Upper lobe of right lung (tissue), 1 donor: ENCODE measurements at places on chromosomes 2 and 18. TPM values are rescaled to one million over a fixed set of nuclear protein-coding genes. Genes with fewer than 3 reads are reported as not detected.

DNA sequence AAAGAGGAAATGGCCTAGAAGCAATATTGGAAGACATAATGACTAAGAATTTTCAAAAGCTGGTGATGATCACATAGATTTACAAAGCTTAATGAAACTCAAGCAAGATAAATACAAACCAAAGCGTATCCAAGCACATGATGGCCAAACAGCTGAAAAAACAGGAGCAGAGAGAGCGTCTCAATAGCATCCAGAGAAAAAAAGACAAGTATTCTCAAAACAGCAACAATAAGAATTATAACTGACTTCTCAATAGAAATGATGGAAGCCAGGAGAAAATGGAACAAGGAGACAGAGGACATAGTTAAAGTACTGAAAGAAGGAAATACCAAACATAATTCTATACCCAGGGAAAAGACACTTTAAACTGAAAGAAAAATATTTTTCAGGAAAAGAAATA lies 437.2 kb upstream of the TNP1 start:
- no peak for DNase-seq

- peak; percentile 68 for DNase-seq
Measured at GRCh38 chr18:49476664-49477411, 10.2 kb downstream of the C18orf32 start.

DNA sequence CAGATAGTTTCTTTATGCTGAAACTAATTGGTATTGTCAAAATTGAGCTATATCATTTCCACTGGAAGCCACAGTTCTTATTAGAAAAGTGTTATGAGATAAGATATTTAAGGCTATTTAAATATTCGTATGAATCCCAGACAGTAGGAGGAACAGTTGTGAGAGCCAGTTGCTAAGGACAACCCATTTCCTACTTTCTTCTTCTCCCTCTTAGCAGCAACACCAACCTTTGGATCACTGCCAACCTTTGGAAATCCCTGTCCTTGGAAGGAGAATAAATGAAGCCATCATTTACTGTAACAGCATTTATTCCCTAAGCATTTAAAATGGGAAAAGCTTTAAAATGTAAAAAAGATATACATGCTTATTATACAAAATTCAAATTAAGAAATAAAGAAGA lies 85.8 kb downstream of the PLCL1 start:
- no peak for DNase-seq

DNA sequence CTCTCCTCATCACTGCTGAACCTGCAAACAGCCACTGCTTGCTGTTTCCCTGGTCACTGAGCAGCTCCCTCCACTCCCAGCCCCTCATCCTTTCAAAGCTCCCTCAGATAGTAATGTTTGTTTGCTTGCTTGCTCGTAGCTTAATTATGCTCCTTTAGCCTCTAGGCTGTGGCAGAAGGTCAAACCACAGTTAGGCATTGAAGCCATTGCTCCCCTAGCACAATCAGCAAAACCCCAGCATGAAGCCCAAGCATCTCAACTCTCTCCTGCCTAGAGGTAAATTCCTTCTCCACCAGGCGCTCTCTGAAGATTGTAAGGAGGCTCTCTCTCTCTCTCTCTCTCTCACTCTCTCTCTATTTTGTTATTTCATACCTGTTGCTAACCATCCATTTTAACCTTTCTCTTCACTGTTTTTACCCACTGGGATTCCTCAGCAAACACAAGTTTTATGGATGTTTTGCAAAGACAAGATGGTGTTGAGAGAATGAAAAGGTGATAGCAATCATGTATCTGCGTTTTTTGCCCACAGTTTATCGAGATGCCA lies 135.9 kb upstream of the HNRNPA3 start:
- no peak for DNase-seq

GRCh38 chr2:201854221-201854801 lies 48.0 kb downstream of the CDK15 start:
- no peak for DNase-seq

DNA sequence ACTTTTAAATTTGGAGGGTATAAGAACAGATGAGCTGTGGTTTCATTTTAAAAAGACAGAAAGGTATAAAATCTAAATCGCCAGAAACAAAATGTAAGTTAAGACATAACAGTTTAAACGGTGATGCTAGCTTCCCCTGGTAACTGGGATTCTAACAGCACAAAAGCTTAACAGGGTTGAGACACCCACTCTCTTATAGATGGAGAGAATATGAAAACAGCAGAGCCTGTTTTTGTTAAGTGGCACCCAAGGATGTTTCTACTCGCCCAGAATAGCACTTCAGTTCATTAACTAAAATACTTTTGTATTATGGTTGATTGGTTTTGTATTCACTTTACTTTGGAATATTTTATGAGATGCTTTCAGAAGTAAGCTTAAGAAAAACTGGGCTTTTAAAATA lies 151.9 kb upstream of the RND3 start:
- no peak for DNase-seq

DNA sequence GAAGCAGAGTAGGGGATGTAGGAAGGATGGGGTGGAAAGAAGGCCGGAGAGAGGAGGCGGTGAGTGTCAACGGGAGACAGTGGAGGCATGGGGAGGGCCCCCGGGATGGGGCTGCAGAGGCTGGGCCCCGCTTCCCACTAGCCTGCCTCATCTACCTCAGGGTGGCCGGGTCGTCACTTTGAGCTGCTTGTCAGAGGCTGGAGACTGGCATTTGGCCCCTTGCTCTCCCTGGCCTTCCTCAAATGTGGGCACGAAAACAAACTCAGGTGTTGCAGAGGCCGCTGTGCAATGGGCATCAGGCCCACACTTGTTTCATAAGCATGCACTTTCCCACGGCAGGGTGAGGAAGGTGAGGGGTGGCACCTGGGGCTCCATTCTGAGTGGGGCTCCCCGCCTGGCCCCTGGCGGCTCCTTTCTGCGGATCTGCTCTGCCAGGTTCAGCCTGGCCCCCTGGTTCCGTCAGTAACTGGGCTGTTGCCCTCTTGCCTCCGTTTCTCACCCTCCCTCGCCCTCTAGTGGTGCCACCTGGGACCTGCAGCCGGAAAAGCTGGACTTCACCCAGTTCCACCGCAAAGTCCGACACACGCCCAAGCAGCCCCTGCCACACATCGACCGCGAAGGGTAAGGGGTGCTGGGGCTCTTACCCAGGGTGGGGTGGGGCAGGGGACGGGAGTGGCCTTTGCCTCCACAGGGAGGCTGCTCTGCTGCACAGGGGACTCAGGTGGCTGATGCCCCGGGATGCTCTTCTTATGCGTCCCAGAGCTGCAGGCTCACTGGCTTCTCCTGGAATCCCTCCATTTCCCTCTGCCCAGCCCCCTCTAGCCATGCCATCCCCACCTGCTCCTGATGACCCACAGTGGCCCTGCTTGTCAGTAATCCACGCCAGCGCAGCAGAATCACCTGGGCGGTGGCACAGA lies 125.4 kb downstream of the CTIF start:
- DNase-seq: peak; percentile 87

- DNase-seq: no peak
Measured at GRCh38 chr2:218631837-218632236, 24.1 kb downstream of the PLCD4 start.

DNA sequence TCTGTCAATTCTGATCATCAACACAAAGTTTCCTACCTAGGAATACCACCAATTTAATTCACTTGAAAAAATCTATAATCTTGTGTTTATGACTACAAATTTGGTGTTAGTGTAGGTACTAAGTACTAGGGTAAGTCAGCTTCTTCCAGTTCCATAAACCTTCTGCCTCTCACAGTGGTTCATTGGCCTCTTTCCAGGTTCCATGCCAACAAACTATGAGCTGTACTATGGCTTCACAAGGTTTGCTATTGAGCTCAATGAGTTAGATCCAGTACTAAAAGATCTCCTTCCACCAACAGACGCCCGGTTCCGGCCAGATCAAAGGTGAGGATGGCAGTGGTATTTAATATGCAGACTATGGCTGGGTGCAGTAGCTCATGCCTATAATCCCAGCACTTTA lies 58.8 kb downstream of the PRKRA start:
- DNase-seq: no peak

GRCh38 chr2:20205915-20206524 lies 18.9 kb downstream of the SDC1 start:
- peak; percentile 90 for DNase-seq

DNA sequence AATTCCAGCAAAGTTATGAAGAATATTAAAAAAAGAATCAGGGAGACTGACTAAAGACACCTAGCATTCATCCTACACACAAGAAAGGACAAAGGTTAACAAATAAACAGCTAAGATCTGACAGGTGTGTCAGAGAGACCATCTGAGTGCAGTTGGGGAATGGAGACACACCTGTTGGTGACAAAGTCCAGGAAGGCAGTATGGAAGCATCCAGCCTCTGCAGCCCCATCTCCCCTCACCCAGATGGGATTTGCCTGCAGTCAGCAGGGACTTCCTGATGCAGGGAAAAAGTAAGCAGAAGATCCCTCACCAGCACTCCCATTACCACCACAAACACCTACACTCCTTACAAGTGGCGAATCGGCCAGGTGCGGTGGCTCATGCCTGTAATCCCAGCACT lies 37.9 kb downstream of the USP34 start:
- no peak for DNase-seq

GRCh38 chr18:6811816-6812215 lies 82.3 kb downstream of the ARHGAP28 start:
- DNase-seq: no peak

DNA sequence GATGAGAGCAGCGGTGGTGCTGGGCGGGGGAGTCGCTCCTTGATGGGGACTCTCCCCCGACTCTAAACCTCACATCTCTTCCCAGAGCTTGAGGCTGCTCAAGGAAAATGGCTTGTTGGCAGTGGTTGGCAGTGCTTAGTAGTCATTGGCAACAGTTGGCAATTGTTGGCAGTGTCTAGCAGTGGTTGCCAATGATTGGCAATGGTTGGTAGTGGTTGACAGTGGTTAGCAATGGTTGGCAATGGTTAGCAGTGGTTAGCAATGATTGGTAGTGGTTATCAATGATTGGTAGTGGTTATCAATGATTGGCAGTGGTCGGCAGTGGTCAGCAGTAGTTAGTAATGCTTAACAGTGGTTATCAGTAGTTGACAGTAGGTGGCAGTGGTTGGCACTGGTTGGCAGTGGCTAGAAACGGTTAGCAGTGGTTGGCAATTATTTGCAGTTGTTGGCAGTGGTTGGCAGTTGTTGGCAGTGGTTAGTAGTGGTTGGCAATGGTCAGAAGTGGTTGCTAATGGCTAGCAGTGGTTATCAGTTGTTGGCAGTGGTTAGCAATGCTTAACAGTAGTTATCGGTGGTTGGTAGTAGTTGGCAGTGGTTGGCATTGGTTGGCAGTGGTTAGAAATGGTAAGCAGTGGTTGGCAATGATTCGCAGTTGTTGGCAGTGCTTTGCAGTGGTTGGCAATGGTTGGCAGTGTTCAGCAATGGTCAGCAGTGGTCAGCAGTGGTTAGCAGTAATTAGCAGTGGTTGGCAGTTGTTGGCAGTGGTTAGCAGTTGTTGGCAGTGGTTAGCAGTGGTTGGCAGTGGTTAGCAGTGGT lies 85.4 kb upstream of the OTOS start:
- DNase-seq: no peak

- no peak for DNase-seq
Measured at GRCh38 chr2:200253639-200254038, 52.9 kb upstream of the SPATS2L start.

- no peak for DNase-seq
Measured at GRCh38 chr2:122100346-122100745, 344.9 kb downstream of the TSN start.

- DNase-seq: no peak
Measured at GRCh38 chr2:200274116-200275075, 32.1 kb upstream of the SPATS2L start.

GRCh38 chr2:12087671-12088380 lies 341.4 kb downstream of the LPIN1 start:
- DNase-seq: no peak

GRCh38 chr2:120396861-120397811 lies 51.2 kb downstream of the INHBB start:
- DNase-seq: no peak

- DNase-seq: peak; percentile 80
Measured at GRCh38 chr2:60549238-60549927, 4.1 kb downstream of the BCL11A start.

- no peak for DNase-seq
Measured at GRCh38 chr18:44744161-44745121, 63.8 kb downstream of the SETBP1 start.

DNA sequence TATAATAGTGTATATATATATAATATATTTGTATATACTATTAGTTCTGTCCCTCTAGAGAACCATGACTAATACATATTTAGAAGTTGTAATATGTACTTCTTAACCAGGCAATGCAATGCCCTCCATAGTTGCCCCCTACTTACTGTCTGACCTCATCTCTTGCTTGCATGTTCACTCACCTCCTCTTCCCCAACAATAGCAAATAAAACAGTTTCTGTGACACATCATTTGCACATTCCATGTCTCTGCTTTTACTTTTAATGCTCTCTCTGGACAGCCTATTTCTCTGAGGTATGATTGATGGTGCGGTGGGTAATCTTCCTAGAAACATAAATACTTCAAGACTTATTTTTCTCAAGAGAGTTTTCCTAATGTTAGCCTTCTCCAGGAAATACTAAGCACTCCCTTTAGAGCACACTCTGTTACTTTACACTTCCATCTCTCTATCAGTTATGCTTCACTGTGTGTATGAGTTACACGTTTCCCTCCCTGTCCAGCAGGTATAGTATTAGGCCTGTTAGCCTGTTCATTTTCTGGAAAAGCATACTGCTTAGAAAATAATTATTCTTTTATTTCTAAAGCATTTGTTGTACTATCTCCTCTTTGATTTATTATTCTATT lies 295.6 kb upstream of the LRATD1 start:
- DNase-seq: no peak

GRCh38 chr18:6820314-6820713 lies 90.8 kb downstream of the ARHGAP28 start:
- no peak for DNase-seq

The UGT1A1 gene
- not detected for total RNA-seq

The FBLN7 gene
- total RNA-seq: 5.4 TPM

The ADGRF3 gene
- total RNA-seq: 0.17 TPM

The GPR45 gene
- not detected for total RNA-seq

The LPIN2 gene
- 50.7 TPM for total RNA-seq

The RPRM gene
- 0.26 TPM for total RNA-seq

The TTR gene
- total RNA-seq: not detected

The NPPC gene
- total RNA-seq: not detected

The SPATA3 gene
- not detected for total RNA-seq

The ANKAR gene
- total RNA-seq: 10.7 TPM

The SRBD1 gene
- total RNA-seq: 19.2 TPM

The BCL11A gene
- total RNA-seq: 10.3 TPM

The TMEM163 gene
- 34.6 TPM for total RNA-seq
